ENCODE measurements at places on chromosomes 2 and 18.

DNA sequence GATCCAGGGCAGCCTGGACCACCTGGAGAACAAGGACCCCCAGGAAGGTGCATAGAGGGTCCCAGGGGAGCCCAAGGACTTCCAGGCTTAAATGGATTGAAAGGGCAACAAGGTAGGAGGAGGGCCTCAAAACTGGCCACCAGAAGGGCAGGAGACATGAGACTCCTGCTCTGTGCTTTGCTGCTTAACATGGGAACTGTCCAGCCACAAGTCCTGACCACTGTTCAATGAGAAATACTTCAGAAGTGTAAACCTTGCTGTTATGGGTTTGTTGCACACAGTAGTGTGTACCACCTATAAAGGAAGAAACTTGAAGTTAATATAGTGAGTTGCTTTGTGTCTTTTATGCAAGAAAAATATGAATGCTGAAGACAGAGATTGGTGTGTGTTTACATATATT is 44.2 kb upstream of the MFF start:
- DNase-seq: no peak

- peak; percentile 92 for DNase-seq
These were observed at the start of gene ATL2 for GRCh38 chr2:38377050-38377828. ATL2 (minus strand) TSS chr2:38377273; CDS start chr2:38377260, 13 bp downstream.

DNA sequence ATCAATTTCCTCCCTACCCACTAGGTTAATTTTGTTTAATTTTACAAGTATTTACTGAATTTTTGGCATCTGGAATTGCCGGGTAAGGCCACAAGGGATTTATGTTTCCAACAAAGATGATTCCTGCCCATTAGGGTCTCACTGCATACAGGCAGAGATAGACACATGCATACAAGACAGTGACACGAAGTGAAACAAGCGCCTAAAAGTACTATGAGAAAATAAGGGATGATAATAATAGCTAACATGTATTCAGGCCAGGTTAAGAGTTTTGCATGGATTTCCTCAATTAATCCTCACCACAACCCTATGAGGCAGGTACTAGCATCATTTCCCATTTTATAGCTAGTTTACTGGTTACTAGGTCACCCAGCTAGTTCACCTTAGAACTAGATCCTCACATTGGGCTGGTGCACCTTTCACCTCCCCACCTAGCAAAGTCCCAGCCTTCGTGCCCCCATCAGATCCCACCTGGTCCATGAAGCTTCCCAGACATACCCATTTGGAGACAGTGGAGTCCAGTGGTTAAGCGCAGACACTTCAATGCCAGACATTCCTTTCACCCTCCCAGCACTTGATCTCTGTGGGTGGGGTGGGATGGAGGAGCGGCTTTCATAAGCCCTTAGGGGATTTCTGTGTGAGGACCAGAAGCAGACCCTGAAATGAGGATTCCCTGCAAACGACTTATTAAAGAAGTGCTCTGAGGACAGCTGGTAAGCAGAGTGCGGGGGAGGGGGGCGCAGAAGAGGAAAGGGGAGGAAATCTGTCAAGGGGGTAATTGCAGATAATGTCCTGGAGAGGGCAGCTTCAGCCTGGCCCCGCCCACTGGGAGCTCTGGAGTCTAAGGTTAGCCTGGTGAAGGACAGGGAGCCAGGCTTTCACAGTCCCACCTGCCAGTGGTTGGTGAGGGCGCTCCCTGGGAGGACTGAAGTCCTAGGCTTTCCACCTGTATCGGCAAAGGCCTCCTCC is 5.8 kb upstream of the DGUOK start:
- no peak for DNase-seq

- DNase-seq: no peak
These were observed 14.4 kb downstream of the NLRC4 start for GRCh38 chr2:32250290-32250689.

DNA sequence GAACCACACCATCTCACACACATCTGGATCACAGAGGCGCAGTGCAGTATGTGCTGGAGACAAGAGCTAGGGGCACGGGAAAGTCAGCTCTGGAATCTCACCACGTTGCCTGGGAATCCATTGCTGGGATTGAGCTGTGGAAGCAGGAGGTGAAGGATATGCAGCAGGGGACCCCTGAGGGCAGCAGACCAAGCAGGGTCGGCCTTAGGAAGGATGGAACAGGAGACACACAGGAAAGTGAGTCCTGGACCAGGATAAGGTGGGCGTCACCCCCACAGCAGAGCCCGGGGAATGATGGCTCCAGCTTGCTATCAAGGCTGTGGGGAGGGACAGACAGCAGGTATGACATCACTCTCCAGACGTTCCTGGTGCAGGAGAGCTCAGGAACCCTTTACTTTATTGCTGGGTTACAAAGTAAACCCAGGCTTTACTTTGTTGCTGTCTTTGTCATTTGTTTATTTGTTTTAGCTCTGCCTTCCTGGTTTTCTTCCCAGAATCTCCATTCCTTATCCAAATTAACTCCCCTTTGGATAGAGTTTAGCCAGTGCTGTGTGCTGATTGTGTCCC is 329.8 kb upstream of the MYT1L start:
- DNase-seq: no peak

GRCh38 chr18:46736135-46736534 is 20.7 kb downstream of the ST8SIA5 start:
- DNase-seq: no peak
